ENCODE measurements at places on chromosomes 7 and 10.

- H3K27me3 ChIP-seq, result peaks cover 4% of the 10 kb centered on the region
- no peaks in the 10 kb centered on the region for H3K36me3 ChIP-seq
- no peak overlapping the region for H3K4me3 ChIP-seq
- no peak for DNase-seq
- H3K4me1 ChIP-seq, result peaks cover 8% of the 10 kb centered on the region
These were observed 35.7 kb upstream of the FGL2 start for GRCh38 chr7:77235276-77235675.

DNA sequence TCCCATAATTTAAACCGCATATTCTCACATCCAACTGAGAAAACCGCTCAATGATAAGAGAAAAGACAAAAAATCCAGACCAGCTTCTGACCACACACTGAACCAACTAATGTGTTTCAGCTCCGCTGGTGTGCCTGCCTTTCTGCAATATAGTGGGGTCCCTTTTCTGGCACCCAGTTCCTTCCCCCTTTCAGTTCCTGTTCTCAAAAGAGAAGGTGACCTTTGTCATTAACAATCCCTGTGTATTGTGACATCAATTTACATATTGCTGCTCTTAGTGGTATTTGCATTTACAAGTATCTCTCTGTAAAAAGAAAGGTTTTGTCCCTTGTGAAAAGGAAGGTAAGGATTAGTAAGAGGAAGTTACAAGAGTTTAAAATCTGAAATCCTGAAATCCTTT, 1.4 kb downstream of the PPP1R17 start:
- no peak for DNase-seq
- H3K4me3 ChIP-seq, result no peak overlapping the region
- peaks cover 44% of the 10 kb centered on the region for H3K4me1 ChIP-seq
- H3K36me3 ChIP-seq, result no peaks in the 10 kb centered on the region

DNA sequence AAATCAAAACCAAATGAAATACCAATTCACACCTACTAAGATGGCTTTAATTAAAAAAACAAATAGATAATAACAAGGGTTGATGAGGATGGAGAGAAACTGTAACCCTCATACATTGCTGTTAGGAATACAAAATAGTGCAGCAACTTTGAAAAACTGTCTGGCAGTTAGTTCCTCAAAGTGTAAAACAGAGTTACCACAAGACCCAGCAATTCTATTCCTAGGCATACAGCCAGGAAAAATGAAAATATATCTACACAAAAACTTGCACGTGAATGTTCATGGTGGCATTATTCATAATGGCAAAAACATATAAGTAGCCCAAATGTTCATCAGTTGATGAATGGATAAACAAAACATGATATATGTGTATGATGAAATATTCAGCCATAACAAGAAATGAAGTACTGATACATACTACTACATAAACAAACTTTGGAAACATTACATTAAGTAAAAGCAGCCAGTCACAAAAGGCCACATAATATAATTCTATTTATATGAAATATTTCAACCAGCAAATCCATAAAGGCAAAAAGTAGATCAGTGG, 83.5 kb downstream of the BRAF start:
- DNase-seq, result no peak
- no peak overlapping the region for H3K4me3 ChIP-seq
- no peaks in the 10 kb centered on the region for H3K27me3 ChIP-seq
- no peak overlapping the region for H3K27ac ChIP-seq
- H3K4me1 ChIP-seq, result no peaks in the 10 kb centered on the region

DNA sequence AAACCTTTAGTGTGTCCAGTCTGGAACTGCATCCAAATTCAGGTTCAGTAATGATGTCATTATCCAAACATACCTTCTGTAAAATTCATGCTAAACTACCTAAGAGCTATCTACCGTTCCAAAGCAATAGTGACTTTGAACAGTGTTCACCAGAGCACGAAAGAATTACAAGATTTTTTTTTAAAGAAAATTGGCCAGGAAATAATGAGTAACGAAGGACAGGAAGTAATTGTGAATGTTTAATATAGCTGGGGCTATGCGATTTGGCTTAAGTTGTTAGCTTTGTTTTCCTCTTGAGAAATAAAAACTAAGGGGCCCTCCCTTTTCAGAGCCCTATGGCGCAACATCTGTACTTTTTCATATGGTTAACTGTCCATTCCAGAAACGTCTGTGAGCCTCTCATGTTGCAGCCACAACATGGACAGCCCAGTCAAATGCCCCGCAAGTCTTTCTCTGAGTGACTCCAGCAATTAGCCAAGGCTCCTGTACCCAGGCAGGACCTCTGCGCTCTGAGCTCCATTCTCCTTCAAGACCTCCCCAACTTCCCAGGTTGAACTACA, 694 bp upstream of the FAS start:
- peaks cover 49% of the 10 kb centered on the region for H3K4me1 ChIP-seq
- H3K4me3 ChIP-seq, result peak overlapping the region; percentile 92
- no peaks in the 10 kb centered on the region for H3K36me3 ChIP-seq
- no peak overlapping the region for H3K27ac ChIP-seq
